ENCODE measurements at places on chromosomes 7 and 10. TPM values are rescaled to one million over a fixed set of nuclear protein-coding genes. Genes with fewer than 3 reads are reported as not detected.

Gene C10orf67
- 0.96 TPM for total RNA-seq

Gene CLDN4
- total RNA-seq: 0.98 TPM

Gene FXYD4
- total RNA-seq: 2.3 TPM

Gene CALCR
- total RNA-seq: 0.41 TPM

Gene NANOS1
- 3.5 TPM for total RNA-seq

Gene COL26A1
- 28.2 TPM for total RNA-seq

Gene ERLIN1
- total RNA-seq: 11.0 TPM

Gene SPDYE1
- not detected for total RNA-seq

Gene WASHC2C
- total RNA-seq: 52.3 TPM

Gene ARHGEF35
- not detected for total RNA-seq

Gene AGMO
- total RNA-seq: 1.5 TPM

Gene CDH23
- total RNA-seq: 15.6 TPM

Gene IMMP2L
- total RNA-seq: 19.3 TPM

Gene IKZF1
- 9.0 TPM for total RNA-seq

Gene CPEB3
- 65.9 TPM for total RNA-seq

Gene VWDE
- total RNA-seq: 6.1 TPM

Gene PCBD1
- total RNA-seq: 45.6 TPM

Gene TBL2
- 32.4 TPM for total RNA-seq

Gene LDB3
- 31.2 TPM for total RNA-seq

Gene HHEX
- total RNA-seq: 2.2 TPM

Gene HOGA1
- total RNA-seq: 4.9 TPM

Gene FGL2
- 14.5 TPM for total RNA-seq
